BJ (cell line): ENCODE measurements at places on chromosomes 16 and 17. TPM values are rescaled to one million over a fixed set of nuclear protein-coding genes. Genes with fewer than 3 reads are reported as not detected.
A peak's percentile ranks its signal among the peaks of the same experiment; 100 is the strongest.

- DNase-seq, result no peak
Measured at GRCh38 chr17:27461192-27461859, 5.1 kb downstream of the KSR1 start.

DNA sequence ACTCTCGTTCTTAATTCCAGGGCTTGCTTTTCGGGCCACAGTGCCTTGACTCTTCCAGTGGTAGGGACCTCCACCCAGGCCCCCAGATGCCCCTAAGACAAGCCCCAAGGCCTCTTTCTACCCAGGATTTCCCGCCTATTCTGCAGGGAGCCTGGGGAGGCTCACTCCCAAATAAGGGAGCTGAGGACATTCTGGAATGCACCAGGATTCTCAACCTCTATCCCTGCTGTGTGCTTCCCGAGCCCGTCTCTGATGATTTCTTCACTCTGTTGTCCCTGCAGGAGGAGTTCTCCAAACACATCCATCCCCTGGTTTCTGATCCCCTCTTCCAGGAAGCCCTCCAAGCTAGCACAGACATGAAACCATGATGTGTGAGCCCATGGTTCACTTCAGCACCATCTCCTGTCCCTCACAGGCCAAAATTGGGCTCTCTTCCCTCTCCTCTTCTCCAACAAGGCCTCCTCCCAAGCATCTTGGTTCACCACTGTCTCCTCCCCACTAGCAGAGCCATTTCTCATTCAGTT is 255.9 kb downstream of the KATNIP start:
- DNase-seq, result no peak

GRCh38 chr16:88422733-88423447 is 30.2 kb upstream of the ZFPM1 start:
- no peak for DNase-seq

DNA sequence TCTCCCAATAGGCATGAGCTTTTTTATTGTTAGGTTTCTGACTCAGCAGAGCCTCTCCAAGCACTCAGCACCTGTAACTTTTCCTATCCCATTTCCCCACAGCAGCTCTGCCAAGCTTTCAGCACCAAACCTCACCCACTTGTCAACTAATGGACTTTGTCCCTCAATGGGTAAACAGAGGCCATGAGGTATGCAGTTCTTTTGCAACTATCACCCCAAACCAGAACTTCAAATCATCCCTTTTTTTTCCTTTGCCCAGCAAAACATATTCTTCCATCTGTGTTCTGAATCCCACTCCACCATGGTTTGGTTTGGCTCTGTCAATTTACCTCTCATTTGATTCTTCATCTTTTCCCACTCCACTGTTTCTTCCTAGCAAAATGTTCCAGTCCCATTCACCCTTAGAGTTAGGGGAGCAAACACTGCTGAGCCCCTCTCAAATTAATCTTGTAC is 58.1 kb downstream of the TOX3 start:
- no peak for DNase-seq

DNA sequence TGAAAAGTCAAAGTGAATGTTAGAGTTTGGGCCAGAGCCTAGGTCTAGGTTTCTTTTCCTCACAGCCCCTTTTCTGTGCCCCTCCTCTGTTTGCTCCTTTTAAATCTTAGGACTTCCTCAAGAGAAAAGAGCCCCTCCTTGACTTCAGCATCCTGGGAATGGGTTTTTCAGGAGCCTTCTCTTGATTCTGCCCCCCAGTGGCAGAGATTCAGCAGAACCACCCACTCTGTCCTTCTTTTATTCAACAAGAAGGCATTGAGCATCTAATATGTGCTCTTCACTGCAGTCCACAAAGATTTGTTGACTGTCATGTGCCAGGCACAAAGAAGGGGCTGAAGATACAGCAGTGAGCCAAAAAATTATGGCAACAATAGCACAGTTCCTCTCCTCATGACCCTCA is 270.8 kb upstream of the CDH5 start:
- no peak for DNase-seq

DNA sequence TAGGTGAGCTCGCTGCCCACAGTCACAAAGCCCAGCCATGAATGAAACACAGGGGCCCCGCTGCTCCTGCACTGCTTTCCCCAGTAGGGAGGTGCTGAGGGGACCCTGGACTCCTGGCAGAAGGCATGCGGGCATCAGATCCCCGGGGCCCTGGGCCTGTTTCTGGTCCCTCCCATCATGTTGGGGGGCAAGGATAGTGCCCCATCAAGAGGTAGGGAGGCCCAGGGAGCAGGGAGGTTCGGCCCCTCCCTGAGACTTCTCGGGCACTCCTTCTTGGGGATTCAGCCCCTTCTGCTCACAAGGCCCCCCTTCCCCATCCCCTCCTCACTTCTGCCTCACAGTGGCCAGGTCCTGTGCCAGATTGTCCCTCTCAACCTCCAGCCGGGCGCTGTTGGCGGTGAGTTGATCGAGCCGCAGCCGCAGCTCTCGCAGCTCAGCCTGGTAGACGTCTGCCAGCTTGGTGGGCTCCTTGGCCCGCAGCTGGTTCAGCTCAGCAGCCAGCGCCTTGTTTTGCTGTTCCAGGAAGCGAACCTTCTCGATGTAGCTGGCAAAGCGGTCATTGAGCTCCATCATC is 515 bp downstream of the GFAP start:
- no peak for DNase-seq

DNA sequence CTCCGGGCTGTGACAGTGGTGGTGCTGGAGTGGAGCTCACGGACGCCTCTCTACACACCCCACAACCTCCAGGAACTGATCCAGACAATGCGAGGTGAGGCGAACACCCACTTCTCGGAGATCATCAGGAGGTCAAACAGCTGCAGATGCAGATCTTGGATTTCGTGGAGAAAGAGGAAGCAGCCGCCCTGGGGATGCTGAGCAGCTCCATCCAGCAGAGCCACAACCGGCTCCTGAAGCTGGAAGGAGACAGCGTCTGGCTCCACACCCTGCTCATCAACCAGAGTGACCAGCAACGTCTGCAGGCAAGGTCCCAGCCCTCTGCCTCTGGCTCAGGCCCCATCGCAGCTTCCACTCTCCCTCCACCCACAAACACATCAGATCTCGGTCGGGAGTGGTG is 13.2 kb upstream of the SLC16A5 start:
- no peak for DNase-seq

Gene CDR2L
- polyA plus RNA-seq, result 12.5 and 19.6 TPM in 2 replicates

- peak; percentile 67 for DNase-seq
Measured at GRCh38 chr16:77213542-77214106, 14.4 kb downstream of the SYCE1L start.

DNA sequence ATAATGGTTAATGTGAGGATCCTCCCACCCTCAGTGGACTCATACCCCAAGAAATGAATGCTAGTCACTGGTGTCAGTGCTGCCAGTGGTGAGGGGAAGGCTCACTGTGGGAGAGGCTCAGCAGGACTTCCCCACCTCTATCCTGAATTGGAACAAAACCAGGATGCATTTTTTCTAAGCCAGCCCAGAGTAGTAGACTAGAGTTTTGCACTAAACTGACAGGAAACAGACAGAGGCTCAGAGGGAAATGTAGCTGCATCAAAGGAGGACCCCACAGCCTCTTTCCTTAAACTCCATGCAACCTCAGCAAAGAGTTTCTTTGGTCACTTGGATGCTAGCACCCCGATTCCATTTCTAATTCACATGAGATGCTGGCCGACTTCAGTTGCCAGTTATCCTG is 10.7 kb upstream of the SKAP1 start:
- no peak for DNase-seq

Gene ACD
- polyA plus RNA-seq, result 14.1 and 29.5 TPM in 2 replicates

GRCh38 chr17:46908068-46908737 is 14.8 kb upstream of the GOSR2 start:
- no peak for DNase-seq

DNA sequence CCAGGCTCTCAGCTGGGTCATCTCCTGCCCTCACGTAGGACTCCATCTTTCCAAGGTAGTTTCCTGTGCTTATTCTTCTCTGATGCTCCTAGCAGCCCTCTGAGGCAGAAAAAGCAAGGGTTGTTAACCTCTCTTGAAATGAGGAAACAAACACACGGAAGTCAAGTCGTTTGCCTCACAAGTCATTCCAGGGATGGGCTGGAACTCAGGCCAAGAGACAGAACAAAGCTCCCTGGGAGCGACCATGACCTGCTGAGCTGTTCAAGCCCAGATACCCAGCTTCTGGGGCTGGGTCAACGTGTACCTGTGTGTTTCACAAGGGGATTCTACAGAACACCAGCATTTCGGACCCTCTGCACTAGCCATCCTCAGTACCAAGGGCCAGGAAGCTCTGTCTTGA is 28.1 kb downstream of the SRL start:
- no peak for DNase-seq

GRCh38 chr16:47144559-47144877 is 773 bp upstream of the NETO2 start:
- no peak for DNase-seq

Gene MYH1
- polyA plus RNA-seq, result 0.01 TPM in 1 of 2 replicates, not detected in the other

Gene AXIN2
- polyA plus RNA-seq, result 0.93 and 1.3 TPM in 2 replicates

- no peak for DNase-seq
Measured at GRCh38 chr17:79252886-79253285, 178.3 kb downstream of the ENGASE start.

DNA sequence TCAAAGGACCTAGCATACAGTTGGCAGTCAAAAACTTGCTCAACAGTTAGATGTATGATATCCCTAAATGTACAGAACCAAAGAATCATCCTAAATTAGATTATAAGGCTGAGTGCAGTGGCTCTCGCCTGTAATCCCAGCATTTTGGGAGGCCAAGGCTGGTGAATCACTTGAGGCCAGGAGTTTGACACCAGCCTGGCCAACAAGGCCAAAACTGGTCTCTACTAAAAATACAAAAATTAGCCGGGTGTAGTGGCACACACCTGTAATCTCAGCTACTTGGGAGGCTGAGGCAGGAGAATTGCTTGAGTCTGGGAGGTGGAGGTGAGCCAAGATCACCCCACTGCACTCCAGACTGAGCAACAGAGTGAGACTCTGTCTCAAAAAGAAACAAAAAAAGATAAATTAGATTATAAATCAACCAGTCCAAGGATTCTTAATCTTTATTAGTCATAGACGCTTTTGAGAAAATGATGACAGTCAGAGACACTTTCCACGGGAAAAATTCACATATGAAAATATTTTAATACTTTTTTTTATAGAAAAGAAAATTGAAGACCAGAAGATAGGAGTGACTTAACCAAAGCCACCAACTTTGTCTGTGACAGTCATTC is 77.6 kb downstream of the MMD start:
- no peak for DNase-seq

GRCh38 chr17:19018600-19018950 is 14.0 kb upstream of the FAM83G start:
- DNase-seq, result no peak

Gene VWA3A
- 0.02 and 0.15 TPM in 2 replicates for polyA plus RNA-seq

- no peak for DNase-seq
Measured at GRCh38 chr16:72380283-72380682, 208.3 kb upstream of the PMFBP1 start.

Gene MFAP4
- polyA plus RNA-seq, result 62.1 and 86.8 TPM in 2 replicates

GRCh38 chr16:87922250-87922871 is 14.0 kb downstream of the CA5A start:
- DNase-seq, result no peak

Gene NXN
- polyA plus RNA-seq, result 65.3 and 88.8 TPM in 2 replicates

Gene NME1
- polyA plus RNA-seq, result 178 and 261 TPM in 2 replicates

- DNase-seq, result no peak
Measured at GRCh38 chr17:44688675-44689476, 700 bp downstream of the CCDC43 start.

Gene ACSF2
- polyA plus RNA-seq, result 19.9 and 25.4 TPM in 2 replicates

DNA sequence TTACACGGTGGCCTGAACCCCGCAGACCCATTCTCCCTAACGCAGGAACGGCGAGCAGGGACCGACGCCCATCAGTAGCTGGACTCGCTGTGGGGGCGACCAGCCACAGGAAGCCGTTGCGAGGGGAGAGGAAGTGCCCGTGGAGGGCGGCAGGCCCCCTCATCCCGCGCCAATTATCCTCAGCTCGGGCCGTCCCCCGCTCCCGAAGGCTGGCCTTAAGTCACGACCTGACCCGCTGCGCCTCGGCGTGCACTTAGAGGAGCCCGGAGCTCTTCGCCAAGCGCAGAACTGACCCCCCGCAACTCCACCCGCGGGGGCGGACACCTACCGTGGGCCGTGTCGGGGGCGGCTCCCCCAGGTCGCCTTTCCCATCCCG is 401 bp downstream of the ARL16 start:
- no peak for DNase-seq

Gene C16orf89
- polyA plus RNA-seq, result not detected in 2 replicates

Gene ZSCAN10
- not detected in 2 replicates for polyA plus RNA-seq

GRCh38 chr16:55701442-55702319 is 45.9 kb downstream of the SLC6A2 start:
- no peak for DNase-seq

DNA sequence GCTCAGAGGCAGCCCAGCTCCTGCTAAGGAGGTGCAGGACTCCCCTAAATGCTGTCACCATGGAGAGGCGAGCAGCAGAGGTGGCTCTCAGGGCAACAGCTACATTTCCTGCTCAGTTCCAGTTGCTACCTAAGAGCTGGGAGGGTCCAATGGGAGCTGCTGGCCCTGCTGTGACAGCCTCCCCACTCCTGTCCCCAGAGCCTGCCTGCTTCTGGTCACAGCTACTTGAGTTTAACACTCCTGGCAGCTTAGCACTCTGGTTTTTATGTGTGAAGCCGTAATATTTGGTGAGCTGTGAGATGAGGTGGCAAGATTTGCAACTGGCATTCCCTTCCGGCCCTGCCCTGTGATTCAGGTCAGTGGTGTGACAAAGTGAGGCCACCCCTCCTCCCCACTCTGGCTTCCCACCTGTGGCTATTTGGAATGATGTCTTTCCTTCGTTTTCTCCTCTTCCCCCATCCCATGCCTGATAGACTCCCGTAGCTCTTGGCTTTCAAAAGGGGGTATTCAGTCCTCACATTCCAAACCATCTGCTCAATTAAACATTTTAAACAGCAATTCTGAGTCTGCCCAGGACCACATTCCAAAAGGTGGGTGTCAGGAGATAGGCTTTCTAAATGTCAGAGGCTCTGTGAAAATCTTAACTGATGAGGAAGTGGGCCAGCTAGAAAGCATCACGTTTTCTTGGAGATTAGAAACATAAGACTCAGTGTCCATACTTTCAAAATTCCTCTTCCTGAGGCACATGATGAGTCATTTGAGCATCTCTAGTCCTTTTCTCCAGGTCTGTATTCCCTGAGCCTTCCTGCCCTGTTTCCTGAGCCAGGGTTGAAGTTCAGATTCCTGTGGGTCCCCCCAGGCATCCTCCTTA is 42.6 kb upstream of the SKAP1 start:
- DNase-seq, result no peak

DNA sequence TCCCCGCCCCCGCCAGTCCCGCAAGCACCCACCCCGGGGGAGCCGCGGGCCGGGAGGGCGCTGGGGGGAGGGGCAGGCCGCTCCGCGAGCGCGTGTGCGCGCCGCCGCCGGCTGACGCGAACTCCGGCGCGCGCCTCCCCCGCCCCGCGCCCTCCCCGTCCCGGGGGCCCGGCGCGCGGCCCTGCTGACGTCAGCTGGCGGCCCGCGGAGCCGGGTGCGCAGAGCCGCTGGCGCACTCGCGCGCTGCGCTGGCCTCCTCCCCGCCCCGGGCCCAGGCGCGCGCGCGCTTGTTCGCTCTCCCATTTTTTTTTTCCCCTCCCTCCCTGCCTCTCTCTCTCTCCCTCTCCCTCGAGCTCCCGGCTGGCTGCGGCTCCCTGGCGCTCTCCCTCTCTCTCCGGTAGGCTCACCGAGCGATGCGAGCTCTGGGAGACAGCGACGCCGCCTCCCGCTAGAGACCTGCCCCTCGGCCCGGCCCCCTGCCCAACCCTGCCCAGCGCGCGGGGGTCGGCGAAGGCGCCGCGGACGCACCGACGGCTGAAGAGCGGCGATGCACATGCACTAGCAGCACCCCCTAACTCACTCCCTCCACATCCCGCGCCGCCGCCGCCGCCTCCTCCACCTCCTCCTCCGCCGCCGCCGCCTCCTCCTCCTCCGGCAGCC is at the start of gene GNAO1:
GNAO1 (plus strand) TSS at position 334 of the 660 bp plus-strand sequence. CDS start 747 bp downstream, outside the sequence.
- no peak for DNase-seq

GRCh38 chr16:29987371-29988085 is 7.9 kb downstream of the HIRIP3 start:
- DNase-seq, result no peak
